HEK293T (cell line): ENCODE measurements at places on chromosomes 5 and 9.

- no peak for DNase-seq
Measured at GRCh38 chr9:89340332-89340731, 22.0 kb downstream of the SECISBP2 start.

GRCh38 chr5:41154491-41154890 is 58.8 kb downstream of the C6 start:
- DNase-seq: no peak

DNA sequence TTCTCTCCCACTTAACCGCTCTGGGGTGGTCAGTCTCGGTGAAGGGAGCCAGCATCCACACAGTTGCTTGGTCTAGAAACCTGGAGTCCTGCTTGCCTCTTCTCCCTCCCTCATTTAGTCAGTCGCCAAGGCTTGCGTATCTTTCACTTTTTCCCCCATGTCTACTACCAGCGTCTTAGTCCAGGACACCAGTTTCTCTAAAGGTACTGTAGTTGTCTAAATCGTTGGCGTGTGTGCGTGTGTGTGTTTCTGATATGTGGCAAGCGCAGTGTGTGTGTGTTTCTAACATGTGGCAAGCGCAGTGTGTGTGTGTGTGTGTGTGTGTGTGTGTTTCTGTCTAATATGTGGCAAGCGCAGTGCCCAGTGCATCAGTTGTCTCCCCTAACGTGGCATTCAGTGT is 641 bp downstream of the ATP6V1G1 start:
- no peak for DNase-seq

GRCh38 chr5:150779397-150780186 is 1.0 kb downstream of the SMIM3 start:
- DNase-seq: no peak

DNA sequence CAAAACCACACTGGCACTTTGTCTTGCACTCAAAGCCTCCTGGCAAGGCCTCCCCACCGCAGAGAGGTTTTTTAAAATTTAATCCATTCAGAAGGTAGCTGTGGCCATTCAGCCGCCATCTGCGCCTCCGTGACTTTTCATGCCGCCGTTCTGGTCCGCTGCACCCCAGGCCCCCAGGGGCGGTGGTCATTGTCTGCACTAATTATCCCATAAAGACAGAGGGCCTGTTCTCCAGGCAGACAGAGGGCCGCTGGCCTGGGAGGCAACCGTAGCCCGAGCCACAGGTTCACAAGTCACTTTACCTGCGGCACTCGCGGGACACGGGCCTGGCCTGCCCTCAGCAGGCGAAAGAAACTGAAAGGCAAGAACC is 49.4 kb downstream of the EXD3 start:
- DNase-seq: no peak

GRCh38 chr5:123344816-123345426 is 78.3 kb downstream of the CEP120 start:
- DNase-seq: peak; percentile 33
